Activated CD4-positive, alpha-beta T cell treated with anti-CD3 and anti-CD28 coated beads, Interleukin-10, Interleukin-2, amounts not matched to agents 100 ng/mL and 50 ng/mL, durations not matched to agents 16 hours and 8 hours (primary cell): ENCODE measurements at places on chromosomes 1 and 21.

GRCh38 chr1:2979191-2980072 lies 41.8 kb upstream of the ACTRT2 start:
- DNase-seq, result no peak

DNA sequence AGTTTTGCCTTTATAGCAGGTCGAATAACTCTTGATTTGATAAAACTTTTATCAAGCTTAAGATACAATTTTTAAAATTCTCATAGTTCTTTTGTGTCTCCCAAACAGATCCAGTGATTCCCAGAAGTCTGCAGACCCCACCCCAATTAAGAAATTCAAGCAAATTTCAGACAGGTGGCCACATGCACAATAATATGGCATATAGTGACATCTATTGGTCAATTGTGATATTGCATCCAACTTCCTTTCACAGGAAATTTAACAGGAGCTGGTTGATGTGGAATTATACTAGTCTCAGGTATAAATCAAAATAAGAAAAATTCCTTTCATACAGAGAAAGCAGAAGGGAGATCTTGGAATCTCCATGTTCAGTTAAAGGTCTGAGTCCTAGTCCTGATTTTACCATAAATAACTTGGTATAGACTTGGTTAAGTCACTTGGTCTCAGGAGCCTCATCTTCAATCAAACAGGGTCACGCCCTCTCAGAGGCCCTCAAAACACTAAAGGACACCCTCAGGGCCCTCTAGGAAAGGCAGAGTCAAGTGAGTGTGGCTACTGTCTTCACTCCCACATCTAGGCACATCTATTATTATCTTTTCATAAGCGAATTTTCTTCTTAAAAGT lies 24.1 kb downstream of the PIGM start:
- peak; percentile 37 for DNase-seq

DNA sequence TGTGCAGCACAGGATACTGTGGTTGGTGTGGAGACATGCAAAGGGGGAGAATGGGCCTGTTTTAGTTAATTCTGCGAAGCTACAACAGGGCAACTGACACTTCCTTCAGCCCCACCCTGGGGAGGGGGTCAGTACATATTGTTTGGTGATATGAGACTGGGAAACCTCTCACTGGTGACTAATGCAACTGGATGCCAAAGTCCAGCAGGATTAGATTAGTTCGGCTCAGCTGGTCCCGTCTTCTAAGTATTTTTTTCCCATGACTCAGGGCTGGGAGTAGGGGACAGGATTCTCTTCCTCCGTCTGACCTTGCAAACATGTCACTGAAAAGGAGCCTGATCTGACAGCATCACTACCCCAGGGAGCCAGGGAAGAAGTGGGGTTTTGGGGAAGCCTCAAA lies 43.0 kb downstream of the PLXNA2 start:
- no peak for DNase-seq

- DNase-seq, result no peak
Measured at GRCh38 chr21:15029077-15029476, 35.7 kb downstream of the NRIP1 start.

GRCh38 chr21:41564871-41565274 lies 56.9 kb upstream of the TMPRSS2 start:
- peak; percentile 77 for DNase-seq

GRCh38 chr1:97417661-97418060 lies 503.2 kb downstream of the DPYD start:
- DNase-seq, result no peak
